ENCODE measurements at places on chromosomes 6 and 20.
A peak's percentile ranks its signal among the peaks of the same experiment; 100 is the strongest.

DNA sequence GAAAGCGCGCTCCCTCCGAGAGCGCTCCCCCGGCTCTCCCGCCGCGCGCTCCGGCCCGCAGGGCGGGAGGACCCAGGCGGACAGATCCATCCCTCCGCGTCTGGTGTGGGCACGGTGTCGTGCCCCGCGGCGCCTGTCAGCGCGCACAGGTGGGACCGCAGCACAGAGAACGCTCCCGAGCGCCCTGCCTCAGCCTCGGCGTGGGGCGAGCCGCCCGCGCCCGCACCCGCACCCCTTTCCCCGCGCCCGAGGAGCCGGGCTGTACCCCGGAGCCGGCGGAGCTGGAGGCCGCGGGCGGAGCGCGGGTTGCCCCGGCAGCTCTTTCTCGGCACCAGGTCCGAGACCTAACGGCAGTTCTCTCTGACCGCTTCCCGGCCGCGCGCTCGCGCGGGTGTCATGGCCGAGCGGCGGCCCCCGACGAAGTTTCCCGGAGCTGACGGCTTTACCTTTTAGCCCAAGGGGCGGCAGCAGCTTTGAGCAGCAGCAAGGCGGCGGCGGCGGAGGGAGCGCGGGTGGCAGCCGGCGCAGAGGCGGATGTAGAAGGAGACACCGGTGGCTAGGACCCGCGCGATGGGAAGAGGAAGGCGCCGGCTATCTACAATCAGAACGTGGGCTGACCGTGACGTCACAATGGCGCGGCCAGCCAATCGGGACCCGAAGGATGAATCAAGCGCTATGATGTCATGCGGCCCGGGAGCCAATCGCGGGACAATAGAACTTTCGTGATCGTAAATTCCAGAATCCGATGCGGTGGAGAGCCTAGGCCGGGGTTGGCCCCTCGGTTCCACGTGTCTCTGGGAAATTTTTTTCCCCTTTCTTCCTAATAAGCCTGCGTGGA lies at the start of gene ELOVL5:
ELOVL5 (minus strand) TSS at position 580 of the 838 bp plus-strand sequence. CDS start 53,251 bp downstream, outside the sequence.
- DNase-seq, result peak; percentile 91

DNA sequence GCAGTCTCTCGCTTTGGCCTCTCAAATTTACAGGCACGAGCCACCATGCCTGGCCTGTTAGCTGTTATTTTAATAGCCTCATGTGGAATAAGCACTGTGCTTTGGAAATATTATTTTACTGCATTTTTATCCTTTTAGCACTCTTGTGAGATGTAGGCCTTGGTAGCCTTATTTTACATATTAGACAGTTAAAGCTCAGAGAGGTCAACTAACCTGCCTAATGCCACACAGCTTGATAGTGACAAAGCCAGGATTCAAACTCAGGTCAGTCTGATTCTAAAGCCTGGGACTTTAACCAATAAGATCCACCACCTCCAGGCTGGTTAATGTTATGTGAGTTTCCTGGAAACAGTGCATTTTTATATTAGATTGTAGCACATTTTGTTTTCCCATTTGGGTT lies 9.5 kb downstream of the TNFAIP3 start:
- DNase-seq, result no peak

GRCh38 chr6:2857580-2858337 lies 16.1 kb upstream of the SERPINB1 start:
- DNase-seq, result peak; percentile 8

- DNase-seq, result no peak
These were observed 276.0 kb downstream of the TFAP2A start for GRCh38 chr6:10138917-10139316.
